Caki2 (cell line): ENCODE measurements at places on chromosomes 7 and 10.

- DNase-seq, result no peak
These were observed 49.5 kb upstream of the CREB5 start for GRCh38 chr7:28362812-28363211.

- DNase-seq, result no peak
These were observed 34.4 kb downstream of the GHRHR start for GRCh38 chr7:30998180-30998579.

- DNase-seq, result peak; percentile 36
These were observed 452 bp upstream of the TMEM140 start for GRCh38 chr7:135147341-135147898.

DNA sequence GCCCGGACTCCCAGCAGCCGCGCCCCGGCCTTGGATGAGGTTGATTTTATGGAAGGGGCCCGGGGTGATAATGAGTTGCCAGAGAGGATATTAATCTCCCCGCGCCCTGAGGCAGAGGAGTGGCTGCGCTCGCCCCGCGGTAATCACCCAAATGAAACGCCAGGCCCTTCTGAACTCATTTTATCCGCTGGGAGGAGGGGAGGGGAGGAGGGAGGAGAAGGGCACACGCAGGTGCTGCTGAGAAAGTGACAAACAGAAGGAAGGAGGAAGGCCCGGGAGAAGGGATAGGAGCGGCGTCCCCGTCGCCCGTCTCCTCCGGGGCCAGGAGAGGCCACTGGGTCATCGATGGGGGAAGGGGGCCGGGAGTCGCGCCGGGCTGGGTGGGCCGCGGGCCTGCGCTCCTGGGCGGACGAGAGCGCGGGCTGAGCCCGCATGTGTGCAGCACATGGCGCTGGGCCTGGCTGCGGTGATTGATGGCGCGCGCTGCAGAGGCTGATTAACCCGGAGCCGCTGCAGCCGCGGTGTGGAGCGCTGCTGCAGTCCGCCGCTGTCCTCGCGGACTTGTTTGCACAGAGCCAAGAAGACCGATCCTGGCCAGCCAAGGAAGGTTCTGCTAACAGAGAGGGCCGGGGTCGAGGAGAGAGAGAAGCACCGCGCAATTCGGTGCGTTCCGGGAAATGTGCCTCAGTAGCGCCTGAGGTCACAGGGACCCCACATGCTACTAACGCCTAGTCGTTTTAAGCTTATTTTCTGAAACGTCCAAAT, 6.5 kb downstream of the MNX1 start:
- no peak for DNase-seq

DNA sequence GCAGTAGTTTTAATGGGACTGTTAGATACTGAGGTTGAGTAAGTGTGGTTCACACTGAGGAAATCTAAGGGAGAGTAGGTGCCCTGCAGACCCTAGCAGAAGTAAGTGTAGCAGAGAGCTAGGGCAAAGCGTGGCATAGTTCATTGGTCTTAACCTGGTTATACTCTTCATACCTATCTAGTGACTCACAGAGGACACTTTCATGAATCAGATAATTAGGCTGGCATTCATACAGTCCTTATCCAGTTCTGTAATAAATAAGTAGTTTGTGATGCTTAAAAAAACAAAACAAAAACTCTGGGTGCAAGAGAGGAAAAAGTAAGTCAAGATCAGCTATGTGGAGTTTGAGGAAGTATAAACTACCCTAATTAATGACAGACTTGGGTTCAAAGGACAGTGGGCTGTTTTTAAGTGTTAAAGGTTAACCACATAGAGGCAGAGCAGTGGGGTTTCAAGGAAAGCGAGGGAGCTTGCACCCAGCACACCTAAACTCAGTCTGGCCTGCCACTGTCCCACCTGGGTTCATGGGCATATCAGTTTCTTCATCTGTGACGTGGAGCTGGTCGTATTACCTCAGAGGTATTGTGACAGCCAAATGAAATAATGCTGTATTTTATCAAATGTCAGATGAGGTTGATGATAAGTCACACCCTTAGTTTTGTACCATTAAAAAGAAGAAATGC, 27.1 kb downstream of the LMTK2 start:
- peak; percentile 80 for DNase-seq

GRCh38 chr7:17229228-17229627, 69.2 kb upstream of the AHR start:
- DNase-seq, result no peak

DNA sequence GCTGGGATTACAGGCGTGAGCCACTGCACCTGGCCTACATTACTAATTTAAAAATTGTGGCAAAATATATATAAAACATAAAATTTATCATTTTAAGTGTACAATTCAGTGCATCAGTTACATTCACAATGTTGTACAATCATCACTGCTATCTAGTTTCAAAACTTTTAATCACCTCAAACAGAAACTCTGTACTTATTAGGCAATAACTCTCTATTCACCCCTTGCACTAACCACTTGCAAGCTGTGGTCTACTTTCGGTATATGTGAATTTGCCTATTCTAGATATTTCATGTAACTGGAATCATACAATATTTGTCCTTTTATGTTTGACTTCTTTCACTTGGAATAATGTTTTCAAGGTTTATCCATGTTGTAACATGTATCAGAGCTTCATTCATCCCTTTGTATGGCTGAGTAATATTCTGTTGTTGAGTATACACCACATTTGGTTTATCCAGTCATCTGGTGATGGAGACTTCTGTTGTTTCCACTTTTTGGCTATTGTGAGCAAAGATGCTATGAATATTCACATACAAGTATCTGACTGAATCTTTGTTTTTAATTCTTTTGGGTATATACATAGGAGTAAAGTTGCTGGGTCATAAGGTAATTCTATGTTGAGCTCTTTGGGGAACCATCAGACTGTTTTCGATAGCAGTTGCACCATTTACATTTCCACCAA, 14.3 kb upstream of the ELOVL3 start:
- DNase-seq, result no peak

- DNase-seq, result peak; percentile 90
These were observed 193.1 kb downstream of the COBL start for GRCh38 chr7:51123322-51124019.

DNA sequence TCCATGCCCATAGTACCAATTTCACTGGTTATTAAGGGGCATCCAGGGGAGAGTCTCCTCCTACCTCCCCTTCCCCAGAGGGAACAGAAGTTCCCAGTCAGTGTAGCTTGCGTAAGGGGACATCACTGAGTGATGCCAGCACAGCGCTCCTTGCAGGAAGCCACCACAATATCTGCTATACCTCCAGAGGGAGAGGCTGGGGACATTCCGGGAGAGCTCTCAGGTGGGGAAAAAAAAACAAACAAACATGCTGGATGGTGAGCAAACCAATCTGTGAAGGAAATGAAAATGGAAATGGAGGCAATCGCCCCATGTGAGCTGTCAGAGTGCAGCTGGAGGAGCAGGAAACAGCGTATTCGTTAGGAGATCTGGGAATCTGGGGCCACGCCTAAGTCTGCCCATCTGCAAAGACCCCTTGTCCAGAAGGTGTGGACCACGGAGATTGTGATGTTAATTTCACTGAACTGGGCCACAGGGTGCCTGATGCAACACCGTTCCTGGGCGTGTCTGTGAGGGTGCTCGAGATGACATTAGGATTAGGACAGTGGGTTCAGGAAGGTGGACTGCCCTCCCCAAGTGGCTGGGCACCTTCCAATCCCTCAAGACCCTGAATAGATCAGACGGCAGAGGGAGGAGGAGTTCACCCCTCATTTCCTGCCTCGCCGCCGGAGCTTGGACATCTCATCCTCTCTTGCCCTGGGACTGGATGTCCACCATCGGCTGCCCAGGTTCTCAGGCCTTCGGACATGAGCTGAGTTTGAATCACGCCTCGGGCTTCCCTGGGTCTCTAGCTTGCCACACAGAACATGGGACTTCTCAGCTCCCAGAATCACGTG, 30.5 kb downstream of the GNA12 start:
- DNase-seq, result peak; percentile 95

DNA sequence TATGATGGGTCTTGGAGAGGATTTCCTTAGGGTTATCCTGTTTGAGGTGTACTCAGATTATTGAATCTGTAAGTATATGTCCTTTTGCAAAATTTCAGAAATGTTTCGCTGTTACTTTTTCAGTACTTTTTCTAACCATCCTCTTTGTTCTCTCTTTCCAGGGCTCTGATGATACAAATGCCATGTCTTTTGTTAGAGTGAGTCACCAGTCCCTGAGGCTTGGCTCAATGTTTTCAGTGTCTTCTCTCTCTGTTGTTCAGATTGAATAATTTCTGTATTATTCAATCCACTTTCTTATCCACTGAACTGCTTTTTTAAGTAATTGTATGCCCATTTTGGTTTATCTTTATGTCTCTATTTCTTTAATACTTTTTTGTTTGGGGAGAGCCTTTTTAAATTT, 449.4 kb downstream of the TNS3 start:
- DNase-seq, result no peak

GRCh38 chr10:53209944-53210611, 437.5 kb upstream of the MBL2 start:
- peak; percentile 25 for DNase-seq

DNA sequence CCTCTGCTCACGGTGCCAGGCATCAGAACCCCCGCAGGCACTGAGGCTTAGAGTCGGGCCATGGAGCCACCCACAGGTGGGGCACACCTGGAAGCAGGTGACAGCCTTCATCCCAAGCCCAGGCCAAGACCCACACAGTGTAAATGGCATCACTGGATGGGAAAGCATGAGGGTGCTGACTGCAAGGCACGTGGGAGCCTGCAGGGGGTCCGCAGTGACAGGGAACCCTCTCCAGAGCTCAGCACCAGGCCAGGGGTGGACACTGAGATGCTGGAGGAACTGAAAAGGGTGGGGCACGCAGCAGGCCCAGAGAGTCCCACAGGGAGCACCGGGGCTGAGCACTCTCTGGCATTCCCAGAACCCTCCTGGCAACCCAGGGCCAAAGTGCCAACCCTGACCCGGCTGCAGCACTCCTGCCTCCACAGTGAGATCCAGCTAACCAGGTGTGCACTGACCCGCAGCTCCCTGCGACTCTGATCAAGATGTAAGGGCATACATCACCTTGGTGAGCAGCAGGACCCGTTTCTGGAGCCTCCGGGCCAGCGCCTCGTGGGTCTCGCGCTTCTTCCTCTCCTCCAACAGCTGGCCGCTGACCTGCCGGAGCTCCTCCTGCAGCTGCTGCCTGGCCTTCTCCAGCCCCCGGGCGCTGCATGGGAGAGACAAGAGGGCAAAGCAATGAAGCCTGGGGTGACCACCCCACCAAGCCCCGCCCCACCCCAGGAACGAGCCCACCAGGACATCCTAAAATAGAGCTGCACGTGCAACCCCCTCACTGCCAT, 163.9 kb downstream of the MAD1L1 start:
- no peak for DNase-seq

GRCh38 chr10:115831016-115831415, 442.0 kb downstream of the GFRA1 start:
- no peak for DNase-seq

DNA sequence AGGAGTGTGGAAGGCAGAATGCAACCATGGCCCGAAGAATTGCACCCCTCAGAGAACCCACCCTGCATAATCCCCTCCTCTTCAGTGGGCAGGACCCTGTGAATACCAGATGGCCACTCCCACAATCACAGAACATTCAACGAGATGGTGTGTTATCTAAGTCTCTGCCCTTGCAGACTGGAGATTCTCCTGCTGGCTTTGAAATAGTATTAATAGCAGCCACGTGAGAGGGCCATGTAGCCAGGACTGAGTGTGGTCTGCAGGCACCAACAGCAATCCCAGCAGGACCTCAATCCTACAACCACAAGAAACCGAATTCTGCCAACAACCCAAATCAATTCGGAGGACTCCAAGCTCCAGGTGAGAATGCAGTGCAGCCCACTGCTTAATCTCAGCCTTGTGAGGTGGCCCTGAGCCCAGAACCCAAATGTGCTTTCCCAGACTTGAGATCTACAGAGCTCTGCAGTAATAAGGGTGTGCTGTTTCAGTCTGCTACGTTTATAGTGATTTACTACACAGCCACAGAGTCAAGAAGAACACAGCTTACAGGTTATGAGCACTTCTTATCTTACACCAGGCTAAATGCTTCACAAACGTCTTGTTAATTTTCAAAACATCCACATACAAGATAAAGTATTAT, 72.1 kb downstream of the VOPP1 start:
- DNase-seq, result no peak

DNA sequence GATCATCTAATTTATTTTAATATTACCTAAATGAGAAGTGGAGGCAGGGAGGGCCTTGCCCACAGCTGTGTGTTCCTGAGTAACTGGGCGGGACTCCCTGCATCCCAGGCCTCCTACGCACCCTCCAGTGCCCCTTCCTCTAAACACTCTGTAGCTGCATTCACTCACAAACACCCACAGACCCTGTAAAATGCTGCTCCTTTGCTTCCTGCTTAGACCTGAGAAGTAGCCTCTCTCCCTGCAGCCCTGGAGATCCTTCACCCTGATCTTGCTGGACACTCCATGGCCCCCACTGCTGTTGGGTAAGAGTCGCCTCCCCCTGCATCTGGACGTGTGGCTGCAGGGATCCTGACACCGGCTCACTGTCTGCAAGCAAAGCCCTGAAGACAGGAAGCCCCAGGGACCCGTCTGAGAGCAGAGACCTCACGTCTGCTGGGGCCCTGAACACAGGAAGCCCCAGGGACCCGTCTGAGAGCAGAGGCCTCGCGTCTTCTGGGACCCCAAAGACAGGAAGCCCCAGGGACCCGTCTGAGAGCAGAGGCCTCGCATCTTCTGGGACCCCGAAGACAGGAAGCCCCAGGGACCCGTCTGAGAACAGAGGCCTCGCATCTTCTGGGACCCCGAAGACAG, 589.8 kb downstream of the DNAJB6 start:
- DNase-seq, result no peak

DNA sequence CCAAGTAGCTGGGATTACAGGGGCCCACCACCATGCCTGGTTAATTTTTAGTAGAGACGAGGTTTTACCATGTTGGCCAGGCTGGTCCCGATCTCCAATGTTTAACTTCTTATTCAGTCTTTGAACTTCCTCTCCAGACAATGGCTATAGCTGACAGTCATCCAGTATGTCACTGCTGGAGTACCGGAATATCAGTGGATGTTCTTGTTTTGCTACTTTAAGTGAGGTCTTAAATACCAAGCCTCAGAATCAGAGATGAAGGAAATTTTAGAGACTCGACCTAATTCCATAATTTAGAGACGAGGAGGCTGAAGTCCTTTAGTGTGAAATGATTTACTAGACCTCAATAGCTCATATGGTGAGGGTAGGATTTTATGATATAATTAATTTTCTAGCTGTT, 294.8 kb upstream of the KLF6 start:
- DNase-seq, result no peak

DNA sequence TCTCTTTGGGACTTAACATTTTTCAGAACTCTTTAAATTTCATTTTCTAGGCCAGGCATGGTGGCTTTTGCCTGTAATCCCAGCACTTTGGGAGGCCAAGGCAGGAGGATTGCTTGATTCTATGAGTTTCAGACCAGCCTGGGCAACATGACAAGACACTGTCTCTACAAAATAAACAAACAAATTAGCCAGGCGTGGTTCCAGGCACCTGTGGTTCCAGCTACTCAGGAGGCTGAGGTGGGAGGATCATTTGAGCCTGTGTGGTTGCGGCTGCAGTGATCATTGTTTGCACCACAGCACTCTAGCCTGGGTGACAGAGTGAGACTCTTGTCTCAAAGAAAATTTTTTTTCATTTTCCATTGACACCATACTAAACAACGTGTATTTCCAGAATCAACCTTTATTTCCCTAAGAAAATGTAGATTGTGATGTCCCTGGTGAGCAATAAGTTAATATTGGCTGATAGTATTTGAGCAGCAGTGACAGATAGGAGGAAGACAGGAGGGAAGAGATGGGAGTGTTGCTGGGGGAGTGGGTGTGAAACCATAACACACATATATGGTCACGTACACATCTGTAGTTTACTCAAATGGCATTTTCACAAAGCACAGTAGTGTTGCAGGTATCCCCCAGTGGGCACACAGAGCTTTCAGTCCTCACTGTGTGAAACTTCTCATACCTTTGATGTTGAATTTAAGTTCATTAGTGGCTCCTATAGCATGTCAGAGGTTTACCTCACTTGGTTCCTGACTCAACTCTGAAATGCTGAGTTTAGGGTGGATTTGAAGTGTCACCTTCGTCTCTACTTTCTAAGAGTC, 205.6 kb downstream of the AUTS2 start:
- DNase-seq, result no peak
